ENCODE measurements at places on chromosomes 5 and 9.
A peak's percentile ranks its signal among the peaks of the same experiment; 100 is the strongest.

DNA sequence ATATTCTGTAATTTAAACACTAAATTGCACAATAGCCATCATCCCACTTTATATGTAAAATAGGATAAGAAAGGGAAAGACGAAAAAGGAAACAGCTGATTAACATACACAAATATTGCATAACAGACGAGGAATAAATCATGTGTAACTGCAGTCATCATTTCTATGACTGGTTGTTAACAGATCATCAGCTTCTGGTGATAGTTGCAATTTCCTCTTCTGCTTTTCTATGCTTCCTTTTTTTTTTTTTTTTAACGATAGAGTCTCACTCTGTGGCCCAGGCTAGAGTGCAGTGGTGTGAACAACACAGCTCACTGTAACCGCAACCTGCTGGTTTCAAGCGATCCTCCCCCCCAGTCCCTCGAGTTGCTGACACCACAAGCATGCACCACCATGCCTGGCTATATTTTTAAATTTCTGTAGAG is 22.5 kb upstream of the JAKMIP2 start:
- no peak for DNase-seq

- DNase-seq, result no peak
Measured at GRCh38 chr9:137965177-137965795, 87.7 kb downstream of the CACNA1B start.

DNA sequence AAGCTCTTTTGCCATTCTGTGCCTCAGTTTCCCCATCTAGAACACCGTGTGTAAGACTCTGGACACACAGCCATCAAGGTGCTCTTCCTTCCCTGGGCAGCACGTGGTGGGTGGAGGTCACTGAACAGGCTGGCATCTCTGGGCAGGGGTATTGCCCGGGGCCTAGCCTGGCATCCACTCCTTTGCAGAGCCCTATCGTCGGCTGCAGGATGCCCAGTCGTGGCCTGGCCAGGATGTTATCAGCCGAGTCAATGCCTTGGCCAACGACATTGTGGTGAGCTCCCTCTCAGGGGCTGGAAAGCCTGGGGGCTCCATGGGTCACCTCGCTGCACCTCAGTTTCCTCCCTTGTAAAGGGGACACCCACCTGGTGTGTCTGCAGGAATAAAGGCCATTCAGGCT is 4.0 kb downstream of the ADGRD2 start:
- no peak for DNase-seq

DNA sequence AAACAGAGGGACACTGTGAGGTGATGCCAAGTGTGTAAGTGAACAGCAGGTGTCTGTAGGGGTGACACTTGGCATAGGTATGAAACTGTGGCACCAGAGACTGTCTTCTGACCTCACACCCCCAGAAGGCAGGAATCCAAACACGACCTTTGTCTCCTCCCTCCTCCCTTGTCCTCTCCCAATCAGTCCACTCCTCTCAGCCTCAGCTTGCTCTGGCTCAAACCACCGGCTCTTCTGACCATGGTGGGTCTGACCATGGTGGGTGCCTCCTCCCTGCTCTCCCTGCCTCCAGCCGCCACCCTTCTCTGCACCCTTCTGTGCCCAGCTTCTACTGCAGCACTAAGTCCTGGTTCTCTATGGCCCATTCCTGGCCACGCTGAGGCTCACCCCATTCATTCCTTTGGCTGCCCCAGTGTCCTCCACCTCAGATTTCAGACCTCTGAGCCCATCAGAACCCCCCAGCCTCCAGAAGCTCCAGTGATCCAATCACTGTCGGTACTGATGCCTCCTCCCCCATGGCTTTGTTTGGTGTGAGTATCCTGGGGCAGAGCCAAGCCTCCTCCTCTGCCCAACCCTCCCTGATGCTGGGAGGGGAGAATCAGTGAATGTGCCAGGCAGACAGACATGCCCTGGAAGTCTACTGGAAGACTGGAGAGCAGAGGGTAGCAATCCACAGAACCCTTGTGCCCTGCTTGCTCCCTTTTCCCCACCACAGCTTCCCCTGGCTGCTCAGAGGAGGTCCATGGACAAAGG is 1.7 kb upstream of the ARID3C start:
- DNase-seq, result no peak

- DNase-seq, result no peak
Measured at GRCh38 chr5:73274121-73274520, 101.1 kb downstream of the TMEM174 start.

- no peak for DNase-seq
Measured at GRCh38 chr5:133406977-133407632, 205.2 kb downstream of the FSTL4 start.

DNA sequence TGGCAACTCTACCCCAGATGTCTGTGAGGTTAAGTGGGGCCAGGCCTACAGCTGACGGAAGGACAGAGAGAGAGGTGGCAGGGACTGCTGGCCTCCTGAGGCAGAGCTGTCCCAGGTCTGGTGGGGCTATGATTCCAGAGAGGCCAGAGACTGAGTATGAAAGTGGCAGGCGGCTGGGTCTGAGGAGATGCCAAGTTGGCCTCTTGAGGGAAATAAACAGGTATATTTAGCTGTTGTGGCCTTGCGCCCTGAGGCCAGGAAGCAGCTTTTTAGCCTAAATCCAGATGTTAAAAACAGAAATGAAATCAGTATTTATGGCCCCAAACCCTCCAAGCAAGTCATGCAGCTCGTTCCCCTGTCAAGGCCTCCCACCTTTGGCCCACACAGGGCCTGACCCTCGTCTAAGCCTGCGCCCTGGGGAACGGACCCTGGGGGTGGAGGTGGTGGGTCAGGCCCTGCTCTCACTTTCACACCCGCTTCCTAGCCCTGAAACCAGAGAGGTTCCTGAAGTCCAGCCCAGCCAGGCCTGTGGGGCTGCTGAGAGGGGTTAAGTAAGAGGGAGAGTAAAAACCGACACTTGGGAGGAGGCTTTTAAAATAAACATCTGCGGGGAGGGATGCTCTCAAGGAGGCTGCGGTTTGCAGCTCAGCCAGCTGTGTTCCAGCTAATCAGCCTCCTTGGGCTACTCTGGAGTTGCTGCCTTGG is 18.7 kb downstream of the PCDHGC5 start:
- DNase-seq, result peak; percentile 67

DNA sequence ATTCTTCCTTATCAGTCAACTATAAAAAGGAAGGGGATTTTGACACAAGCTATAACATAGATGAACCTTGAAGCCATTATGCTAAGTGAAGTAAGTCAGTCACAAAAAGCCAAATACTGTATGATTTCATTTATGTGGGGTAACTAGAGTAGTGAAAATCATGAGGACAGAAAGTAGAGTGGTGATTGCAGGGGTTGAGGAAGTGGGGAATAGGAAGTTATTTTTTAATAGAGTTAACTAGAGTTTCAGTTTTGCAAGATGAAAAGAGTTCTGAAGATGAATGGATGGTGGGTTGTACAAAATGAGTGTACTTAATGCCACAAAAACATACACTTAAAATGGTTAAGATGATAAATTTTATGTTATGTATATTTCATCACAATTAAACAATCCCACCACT is 65.4 kb upstream of the FAM174A start:
- no peak for DNase-seq

GRCh38 chr9:83596899-83597504 is 25.9 kb upstream of the IDNK start:
- DNase-seq, result peak; percentile 79

GRCh38 chr5:143931986-143932385 is 120.0 kb downstream of the HMHB1 start:
- DNase-seq, result no peak

GRCh38 chr9:76609285-76610010 is 150.5 kb downstream of the GCNT1 start:
- no peak for DNase-seq

DNA sequence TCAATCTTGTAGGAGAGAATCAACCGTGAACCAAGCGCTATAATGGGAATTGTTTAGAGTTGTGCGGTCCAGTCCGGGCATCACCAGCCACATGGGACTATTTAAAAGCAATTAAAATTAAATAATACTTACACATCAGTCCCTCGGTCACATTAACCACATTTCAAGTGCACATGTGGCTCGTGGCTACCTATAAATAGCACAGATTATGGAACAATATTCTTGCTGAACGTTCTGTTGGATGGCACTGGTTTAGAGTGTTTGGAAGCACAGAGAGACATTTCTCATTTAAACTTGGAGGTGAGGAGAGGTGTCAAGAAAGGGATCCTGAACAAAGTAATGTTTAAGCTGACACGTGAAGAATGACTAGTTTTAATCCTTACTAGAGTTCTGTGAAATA is 12.5 kb upstream of the PIP5K1B start:
- no peak for DNase-seq

DNA sequence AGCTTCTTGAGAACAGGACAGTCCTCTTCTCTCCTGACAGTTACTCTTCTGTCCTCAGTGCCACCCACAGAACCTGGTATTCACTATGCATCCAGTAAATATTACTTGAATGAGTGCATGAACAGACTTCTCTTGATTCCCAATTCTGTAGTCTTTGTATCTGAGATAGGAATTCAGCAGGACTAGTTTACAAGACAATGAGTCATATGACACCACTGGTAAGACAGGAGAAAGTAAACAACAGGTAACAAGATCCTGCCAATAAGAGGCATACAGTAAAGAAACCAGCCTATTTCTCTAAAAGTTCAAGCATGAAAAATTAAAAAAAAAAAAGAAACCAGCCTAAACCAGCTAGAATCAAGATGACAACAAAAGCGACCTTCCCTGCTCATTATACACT is 6.2 kb downstream of the ZNF883 start:
- no peak for DNase-seq

DNA sequence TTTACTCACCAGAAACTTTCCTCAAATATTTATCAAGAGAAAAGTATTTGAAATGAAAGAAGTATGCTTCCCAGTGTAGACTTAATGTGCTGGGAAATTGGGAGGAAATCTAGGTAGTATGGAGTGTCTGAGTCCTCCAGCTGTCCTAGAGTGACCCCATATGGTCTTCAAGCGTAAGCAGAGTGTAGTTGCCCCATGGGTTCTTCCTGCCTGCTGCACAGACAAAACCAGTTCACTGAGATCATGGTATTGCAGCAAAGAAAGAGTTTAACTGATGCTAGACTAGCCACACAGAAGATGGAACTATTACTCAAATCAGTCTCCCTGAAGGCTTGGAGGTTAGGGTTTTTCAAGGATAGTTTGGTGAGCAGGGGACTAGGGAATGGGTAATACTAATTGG is 114.9 kb upstream of the PRLR start:
- no peak for DNase-seq

DNA sequence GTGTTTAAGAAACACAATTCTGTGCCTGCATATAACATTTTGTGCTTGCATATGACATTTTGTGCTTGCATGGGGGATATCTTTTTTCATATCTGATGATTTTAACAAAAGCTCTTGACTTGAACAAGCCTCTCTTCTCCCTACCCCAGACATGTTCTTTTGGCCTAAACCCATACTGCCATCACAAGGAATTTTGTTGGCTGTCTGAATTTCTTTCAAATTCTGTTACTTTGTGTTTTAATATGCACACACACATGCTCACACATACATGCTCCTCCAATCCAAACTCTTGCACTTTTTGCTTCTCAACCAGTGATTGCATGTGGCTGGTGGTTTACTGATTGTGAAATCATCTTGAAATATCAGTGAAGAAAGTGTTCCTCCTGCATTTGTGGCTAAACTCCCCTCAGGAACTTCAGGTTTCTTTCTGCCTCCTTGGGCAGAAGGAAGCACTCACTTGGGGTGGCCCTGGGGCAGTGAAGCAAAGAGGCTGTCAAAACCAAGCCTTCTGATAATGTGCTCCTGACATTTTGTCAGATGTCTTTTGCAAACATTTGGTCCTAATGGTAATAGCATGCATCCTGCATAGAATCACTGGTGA is 377.2 kb upstream of the KLF4 start:
- no peak for DNase-seq

GRCh38 chr5:59575648-59576445 is 317.7 kb downstream of the PDE4D start:
- no peak for DNase-seq

DNA sequence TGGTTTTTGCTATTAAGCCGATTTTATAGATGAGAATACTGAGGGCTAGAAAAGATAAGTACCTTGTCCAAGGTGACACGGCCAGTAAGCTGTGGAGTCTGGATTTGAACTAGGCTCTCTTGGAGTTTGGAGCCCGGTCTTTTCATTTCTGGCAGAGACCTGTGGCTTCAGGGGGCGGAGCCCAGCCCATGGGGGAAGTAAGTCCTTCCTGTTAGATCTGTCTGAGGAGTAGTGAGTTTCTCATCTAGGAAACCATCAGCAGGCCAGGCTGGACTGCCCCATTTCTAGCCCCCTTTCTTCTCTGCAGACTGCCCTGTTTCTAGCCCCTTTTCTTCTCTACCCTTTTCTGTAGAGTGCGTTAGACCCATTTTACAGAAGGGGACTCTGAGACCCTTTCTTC is 521 bp upstream of the PTGS1 start:
- DNase-seq, result no peak

DNA sequence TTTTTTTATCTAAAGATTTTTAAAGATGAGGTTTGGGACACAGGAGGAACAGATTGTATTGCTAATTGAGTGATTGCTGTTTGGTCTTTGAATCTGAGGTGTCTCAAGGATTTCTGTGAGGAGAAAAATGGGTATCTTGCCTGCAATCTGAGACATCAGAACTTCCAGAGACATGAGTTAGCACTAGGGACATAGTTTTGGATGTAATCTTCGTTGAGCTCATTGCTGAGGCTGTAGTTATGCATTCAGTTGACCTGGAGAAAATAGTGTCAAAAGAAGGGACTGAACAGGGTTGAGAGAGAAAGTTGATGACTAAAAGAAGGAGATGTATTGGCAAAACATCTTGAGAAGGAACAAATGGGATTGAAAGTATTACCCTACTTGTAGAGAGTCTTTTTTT is 24.6 kb downstream of the C9orf85 start:
- DNase-seq, result no peak

DNA sequence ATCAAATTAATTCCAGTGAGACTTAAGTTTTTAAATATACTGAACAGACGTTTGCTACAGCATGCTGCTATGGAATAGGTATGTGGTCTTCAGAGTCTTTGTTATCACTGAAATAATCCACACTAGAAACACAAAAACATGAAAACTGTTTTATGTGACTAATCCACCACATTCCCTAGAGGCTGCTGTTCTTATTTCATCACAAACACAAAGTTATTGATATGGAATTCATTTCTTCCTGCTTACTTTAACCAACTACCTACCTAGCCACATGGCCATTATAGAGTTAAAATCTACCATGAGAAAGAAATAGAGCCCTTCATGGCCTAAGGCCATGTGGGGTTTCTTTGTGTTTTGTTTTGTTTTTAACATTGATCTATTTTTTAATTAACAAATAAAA is 232.3 kb upstream of the PTGER4 start:
- DNase-seq, result no peak

- DNase-seq, result peak; percentile 67
Measured at GRCh38 chr9:94911211-94911610, 184.7 kb downstream of the AOPEP start.
